ENCODE measurements at places on chromosomes 16 and 17.

DNA sequence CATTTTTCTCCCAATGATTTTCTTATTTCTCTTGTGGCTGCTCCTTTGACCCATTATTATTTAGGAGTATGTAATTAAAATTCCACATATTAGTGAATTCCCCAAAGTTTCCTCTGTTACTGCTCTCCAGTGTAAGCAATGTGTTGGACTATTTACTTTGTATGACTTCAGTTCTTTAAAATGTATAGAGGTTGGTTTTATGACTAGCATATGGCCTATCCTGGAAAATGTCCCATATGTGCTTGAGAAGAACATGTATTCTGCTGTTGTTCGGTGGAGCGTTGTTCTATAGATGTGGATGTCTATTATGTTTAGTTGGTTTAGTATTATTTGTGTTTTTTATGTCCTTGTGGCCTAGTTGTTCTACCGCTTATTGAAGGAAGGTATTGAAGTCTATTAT lies 6.0 kb upstream of the NT5M start:
- DNase-seq, result peak; percentile 84

DNA sequence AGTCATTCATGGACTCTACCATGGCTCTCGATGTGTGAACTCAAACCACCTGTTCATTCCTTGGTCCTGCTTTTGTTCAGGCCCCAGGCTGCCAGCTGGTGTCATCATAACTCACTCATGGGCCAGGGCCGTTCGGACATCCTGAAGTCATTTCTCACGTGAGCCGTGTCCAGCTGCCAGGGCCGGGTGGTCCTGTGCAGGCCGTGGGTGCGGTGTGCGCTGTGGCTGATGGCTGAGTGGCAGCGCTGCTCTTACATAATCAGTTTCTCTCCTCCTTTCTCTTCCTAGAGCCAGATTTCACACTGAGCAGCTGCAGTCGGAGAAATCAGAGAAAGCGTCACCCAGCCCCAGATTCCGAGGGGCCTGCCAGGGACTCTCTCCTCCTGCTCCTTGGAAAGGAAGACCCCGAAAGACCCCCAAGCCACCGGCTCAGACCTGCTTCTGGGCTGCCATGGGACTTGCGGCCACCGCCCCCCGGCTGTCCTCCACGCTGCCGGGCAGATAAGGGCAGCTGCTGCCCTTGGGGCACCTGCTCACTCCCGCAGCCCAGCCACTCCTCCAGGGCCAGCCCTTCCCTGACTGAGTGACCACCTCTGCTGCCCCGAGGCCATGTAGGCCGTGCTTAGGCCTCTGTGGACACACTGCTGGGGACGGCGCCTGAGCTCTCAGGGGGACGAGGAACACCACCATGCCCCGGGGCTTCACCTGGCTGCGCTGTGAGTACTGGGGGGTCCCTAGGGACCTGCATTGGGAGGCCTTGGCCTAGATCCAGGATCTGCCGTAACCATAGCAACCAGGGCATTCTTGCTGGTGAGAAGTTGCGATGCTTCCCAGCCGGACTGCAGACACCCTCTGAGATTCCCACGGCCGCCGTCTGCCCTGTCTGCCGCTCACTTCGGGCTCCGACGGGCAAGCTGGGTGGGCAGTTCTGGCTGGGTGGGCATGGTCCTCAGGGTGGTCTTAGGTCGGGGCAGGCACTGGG lies at the start of gene IL34:
IL34 (plus strand) TSS at position 300 of the 982 bp plus-strand sequence; CDS start at position 689, 389 bp downstream.
- DNase-seq, result no peak

DNA sequence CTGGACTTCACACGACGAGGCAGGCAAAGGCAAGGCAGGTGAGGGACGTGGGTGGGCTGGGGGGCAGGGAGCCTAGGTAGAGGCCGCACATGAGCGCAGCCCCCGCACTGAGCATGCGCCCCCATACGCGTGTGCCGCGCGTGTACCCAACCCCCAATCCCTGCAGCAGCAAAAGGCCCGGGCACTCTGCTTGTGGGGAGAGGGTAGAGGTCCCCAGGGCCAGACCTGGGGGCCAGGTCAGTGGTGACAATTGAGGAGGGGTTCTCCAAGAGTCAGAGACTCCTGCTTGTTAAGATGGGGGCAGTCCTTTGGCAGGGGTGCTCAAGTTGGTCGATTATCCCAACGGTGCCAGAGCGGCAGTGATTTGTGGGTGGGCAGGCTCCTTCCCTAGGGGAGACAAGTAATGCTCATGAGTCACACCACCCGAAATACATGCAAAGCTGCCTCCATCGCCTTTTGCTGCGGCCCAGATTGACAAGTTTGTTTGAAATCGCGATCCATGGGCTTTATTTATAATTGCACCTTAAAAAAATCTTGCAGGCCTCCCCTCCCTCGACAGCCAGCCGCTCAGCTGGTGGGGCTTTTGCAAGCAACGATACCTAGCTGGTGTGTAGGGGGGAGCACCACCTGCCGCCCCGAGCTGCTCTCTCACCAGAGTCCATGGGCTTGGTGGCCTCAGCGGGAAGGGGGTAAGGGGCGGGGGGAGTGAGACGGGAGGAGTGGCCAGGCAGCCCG lies 1.1 kb upstream of the GIT1 start:
- peak; percentile 67 for DNase-seq

GRCh38 chr17:74567397-74567796 lies at the start of gene CD300H:
Gene CD300H (minus strand): TSS chr17:74567509.
- no peak for DNase-seq

DNA sequence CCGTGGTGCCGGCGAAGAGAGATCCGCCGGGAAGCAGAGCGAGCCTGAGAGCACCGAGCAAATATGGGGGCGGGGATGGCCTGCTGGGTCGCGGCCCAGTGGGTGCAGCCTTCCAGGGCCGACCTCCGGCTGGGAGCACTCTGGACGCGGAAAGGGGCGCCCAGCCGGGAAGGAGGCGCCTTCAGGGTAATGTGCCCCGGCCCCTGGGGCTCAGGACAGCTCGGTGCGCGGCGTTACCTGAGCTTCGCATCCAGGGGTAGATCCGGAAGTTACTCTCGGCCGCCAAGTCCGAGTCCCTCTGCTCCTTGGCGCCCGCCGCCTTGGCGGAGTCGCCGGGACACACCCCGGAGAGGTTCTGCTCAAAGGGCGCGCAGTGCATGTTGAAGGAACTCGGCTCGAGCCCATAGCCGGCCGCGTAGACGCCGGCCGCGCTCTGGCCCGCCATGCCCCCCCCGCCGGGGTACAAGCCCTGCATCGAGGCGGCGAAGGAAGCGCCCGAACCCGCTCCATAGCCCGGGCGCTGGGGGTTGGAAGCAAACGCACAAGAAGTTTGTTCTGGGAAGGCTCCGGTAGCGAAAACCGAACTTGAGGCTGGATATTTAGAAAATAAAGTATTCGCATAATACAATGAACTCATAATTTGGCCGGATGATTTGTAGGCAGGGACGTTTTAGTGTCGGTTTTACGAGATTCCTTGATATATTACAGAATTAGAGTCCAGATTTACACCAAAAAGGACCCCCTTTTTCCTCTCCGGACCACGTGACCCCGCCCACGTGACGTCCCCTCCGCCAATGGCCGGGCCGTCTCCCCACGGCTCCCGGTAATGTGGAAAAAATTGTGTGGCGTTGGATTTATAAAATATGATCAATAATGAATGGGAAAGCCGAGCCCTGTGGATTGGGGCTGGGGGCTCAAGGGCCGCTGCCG lies at the start of gene HOXB7:
HOXB7 (minus strand) TSS at position 736 of the 930 bp plus-strand sequence; CDS start at position 637, 99 bp downstream.
- peak; percentile 71 for DNase-seq

- no peak for DNase-seq
These were observed 5.5 kb upstream of the ASGR1 start for GRCh38 chr17:7184647-7185046.

DNA sequence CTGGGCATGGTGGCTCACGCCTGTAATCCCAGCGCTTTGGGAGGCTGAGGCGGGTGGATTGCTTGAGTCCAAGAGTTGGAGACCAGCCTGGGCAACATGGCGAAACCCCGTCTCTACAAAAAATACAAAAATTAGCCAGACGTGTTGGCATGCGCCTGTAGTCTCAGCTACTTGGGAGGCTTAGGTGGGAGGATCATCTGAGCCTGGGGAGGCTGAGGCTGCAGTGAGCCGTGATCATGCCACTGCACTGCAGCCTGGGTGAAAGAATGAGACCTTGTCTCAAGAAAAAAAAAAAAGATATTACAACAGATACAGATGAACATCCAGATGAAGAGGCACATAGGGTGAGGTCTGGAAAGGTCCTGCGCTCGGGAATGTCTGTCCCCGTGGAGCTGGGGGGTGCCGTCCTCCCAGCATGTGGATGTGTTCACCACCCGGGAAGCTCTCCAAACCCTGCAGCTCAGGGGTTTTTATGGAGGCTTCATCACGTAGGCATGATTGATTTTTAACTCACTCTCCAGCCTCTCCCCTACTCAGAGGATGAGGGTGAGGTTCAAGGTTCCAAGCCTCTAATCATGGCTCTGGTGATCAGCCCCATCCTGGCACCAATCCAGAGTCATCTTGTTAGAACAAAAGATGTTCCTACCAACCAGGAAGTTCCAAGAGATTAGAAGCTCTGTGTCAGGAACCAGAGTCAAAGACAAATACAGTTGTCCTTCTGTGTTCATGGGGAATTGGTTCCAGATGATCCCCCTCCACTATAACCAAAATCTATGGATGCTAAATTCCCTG lies 85.0 kb upstream of the DNAJA2 start:
- peak; percentile 30 for DNase-seq

GRCh38 chr16:78127130-78127529 lies 27.7 kb downstream of the WWOX start:
- peak; percentile 68 for DNase-seq

DNA sequence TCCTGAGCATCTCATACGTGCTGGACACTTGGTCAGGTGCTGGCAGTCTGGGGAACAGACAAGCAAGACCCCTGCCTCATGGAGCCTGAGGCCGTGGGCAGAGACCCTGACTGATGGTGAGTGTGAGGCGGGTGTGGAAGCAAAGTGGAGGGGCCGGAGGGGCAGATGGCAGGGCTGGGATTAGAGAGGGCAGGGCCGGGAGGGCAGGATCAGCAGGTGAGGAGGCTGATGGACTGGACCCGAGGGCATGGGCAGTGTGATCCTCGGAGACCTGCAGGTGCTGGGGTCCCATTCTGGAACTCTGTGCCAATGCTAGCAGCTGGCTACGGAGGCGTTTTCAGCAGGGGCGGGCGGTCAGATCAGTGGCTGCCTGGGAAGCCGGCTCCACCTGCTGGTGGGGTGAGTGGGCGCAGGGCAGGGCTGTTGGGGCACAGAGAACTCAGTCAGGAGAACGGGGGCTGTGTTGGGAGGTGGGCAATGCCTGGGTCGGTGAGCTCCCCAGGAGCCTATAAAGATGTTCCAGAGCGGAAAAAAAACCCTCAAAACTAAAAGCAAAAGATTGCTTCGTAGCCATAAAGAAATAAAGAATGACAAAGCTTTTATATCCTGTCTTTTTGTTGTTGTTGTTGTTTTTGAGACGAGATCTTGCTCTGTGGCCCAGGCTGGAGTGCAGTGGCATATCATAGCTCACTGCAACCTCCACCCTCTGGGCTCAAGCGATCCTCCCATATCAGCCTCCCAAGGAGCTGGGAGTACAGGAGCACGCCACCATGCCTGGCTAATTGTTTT lies 8.9 kb upstream of the C16orf74 start:
- no peak for DNase-seq

DNA sequence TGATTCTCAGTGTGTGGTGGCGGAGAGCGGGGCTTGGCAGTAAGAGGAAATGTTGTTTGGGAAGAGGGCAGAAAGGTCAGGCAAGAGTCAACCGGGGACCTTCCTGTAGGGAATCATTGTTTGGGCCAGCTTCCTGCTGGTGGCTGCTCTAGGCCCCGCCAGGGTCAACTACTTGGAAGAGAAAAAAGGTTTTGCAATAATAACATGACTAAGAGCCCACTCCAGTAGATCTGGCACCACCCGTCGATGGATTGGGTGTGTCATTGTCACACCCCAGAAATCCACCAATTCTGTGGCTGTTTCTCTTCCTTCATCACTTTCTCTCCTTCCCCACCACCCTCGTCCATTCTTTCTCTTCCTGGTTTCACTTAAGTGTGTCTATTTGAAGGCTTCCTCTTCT lies 4.2 kb upstream of the KRT24 start:
- no peak for DNase-seq

DNA sequence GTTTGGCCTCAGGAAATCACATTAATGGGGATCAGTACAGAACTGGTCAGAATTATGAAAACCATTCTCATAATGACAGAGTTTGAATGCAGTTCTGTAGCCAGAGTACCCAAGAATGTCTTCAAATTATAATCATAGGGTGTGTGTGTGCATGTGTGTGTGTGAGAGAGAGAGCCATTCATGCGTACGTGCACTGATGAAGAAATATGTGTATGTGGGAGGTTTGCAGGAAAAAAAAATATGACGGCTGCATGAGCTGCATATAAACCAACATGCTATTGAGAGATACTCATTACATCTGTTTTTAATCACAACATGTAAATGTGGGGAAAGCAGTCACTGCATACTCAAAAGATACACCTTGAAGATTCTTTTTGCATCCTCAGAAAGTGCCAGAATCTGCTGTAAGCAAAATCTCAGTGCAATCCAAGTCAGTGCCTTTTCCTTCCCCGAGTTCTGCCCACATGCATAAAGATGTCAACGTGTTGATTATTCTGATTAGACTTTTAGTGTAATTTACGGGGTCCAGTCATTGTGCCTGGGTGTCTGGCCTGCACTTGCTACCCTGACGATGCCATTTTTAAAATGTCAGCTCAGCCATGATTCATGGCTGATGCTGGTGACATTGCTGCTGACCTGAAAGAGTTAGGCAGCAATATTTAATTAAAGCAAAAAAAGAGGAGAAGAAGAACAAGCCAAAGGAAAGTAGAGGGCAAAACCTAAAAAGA lies 378.7 kb upstream of the ZFHX3 start:
- DNase-seq, result peak; percentile 7

- no peak for DNase-seq
These were observed 45.4 kb downstream of the LAT start for GRCh38 chr16:29030086-29030840.

- DNase-seq, result no peak
These were observed 49.6 kb upstream of the IRX6 start for GRCh38 chr16:55274391-55274790.

DNA sequence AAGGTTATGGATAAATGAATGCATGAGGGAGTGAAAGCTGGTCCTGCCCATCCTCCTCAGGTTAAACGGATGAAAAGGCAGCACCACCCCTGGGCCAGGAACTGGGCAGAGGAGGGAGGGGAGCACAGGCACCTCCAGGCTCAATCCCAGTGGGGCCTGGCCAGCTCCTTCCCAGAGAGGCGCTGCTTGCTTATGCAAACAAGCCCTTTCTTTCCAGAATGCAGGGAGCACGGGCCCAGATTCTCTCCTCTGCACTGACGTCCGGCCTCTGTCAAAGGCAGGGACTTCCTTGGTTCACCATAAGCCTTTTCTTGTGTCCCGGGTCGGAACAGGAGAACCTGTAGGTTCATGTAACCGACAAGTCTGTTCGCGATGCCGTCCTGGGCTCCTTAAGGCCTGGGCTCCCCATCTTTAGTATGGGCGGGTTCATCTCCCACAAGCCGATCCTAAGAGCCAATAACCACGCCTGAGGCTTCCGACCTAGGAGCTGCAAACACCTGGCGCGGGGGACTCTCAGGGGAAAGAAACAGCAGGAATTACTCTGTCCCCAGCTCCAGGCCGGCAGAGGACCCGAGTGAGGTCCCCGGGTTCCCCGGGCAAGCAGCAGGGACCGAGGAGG lies 16.3 kb downstream of the ENPP7 start:
- DNase-seq, result no peak

DNA sequence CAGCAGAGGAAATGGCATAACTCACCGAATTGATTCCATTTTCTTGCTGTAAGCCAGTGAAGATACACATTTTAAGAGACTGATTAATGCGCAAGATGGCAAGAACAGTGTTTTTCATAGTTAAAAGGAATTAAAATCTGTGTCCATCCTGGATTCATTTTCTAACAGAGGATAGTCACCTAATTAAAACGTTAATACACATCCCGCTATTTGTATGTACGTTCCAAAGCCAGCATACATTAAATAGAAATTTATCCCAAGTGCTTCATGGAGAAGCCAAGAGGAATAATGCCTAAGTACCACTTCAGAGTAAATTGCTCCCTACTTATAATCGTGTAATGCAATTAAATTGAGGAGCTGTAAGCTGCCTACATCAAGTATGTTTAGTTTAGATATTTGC lies 49.9 kb downstream of the RBFOX1 start:
- DNase-seq, result no peak
